ENCODE measurements at places on chromosomes 5 and 9.

GRCh38 chr9:22682536-22682935 lies 235.9 kb downstream of the DMRTA1 start:
- no peak for DNase-seq

DNA sequence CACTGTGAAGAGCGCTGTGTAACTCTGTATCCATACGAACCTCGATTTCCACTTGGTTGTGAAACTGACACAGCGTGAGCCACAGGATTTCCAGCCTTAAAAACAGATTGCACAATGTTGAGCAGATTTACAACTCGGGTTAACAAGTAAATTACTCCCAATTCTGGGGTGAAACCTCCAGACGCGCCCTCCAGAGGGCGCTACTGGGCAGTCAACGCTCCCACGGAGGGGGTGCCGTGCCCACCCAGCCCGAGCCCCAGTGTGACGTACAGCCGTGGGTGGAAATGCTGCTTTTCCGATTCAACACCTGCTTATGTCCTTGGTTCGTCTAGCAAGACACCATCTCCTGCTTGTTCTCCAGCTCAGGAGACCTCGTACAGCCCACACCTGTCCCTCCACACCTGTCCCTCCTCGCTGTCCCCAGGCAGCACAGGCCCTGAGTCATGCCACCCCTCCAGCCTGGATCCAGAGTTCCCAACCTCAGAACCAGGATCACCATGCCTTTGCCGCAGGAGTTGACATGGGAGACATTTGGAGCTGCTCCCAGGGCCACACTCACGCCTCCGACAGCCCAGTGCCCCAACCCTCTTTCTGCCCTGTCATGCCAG lies 34.4 kb upstream of the SLC6A3 start:
- peak; percentile 41 for DNase-seq

- no peak for DNase-seq
These were observed 616.0 kb upstream of the EDIL3 start for GRCh38 chr5:85000671-85001070.

- no peak for DNase-seq
These were observed 15.3 kb downstream of the XRCC4 start for GRCh38 chr5:83092619-83093018.

GRCh38 chr5:74413403-74414048 lies 227.0 kb downstream of the ENC1 start:
- DNase-seq: no peak

DNA sequence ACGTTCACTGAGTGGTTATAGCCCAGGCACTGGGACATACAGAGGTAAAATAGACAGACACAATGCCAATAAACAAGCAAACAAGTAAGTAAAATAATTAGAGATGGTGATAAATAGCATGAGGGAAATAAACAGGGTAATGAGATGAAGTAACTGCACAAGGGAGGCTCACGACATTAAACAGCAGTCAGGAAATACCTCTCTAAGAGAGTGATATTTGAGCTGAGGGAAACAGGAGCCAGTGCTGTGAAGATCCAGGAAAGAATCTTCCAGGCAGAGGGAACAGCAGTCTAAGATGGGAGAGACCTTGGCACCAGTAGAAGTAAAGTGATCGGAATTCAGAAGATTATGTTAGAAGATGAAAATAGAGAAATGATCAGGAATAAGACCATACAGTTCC lies 279.4 kb downstream of the HINT1 start:
- DNase-seq: no peak

DNA sequence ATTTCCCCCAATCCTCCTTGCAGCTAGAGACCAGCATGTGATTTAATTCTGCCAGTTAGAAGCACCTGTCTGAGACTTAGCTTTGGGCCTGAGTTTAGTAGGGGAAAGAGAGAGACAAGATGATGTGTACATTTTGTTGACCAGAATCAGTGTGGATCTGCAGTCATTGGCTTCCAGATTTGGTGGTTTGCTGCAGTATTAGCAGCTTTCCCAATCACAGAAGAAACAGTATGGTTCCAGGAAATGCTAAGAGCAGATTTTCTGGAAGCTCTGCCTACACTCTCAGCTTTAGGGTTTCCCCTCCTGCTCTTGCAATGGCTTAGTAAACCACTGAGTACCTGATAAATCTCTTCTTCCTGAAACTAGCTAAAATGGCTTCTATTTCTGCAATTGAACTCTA lies 48.8 kb upstream of the FREM1 start:
- peak; percentile 16 for DNase-seq
